ENCODE measurements at places on chromosomes 12 and 14.

- DNase-seq: no peak
These were observed 25.8 kb upstream of the CTDSP2 start for GRCh38 chr12:57872362-57872761.

DNA sequence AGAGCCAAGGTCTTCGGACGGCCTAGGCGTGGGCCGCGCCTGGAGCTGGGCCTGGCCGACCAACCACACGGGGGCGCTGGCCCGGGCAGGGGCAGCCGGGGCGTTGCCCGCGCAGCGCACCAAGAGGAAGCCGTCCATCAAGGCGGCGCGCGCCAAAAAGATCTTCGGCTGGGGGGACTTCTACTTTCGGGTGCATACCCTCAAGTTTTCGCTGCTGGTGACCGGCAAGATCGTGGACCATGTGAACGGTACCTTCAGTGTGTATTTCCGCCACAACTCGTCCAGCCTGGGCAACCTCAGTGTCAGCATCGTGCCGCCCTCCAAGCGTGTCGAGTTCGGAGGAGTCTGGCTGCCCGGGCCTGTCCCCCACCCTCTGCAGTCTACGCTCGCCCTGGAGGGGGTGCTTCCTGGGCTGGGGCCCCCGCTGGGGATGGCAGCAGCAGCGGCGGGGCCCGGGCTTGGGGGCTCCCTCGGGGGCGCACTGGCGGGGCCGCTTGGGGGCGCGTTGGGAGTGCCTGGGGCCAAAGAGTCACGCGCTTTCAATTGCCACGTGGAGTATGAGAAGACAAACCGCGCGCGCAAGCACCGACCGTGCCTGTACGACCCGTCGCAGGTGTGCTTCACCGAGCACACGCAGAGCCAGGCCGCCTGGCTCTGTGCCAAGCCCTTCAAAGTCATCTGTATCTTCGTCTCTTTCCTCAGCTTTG, 4.4 kb upstream of the SHMT2 start:
- no peak for DNase-seq

GRCh38 chr12:23115984-23116383, 491.0 kb downstream of the ETNK1 start:
- no peak for DNase-seq

- no peak for DNase-seq
These were observed 494 bp downstream of the GCH1 start for GRCh38 chr14:54902143-54902520.
